Activated T-helper 2 cell treated with anti-CD3 and anti-CD28 coated beads, Interferon-gamma antibody, Interleukin-2, Interleukin-4, amounts not matched to agents 10 μg/mL and 5 μg/mL and 100 μg/mL, durations not matched to agents 14 hours and 24 hours and 36 hours (primary cell): ENCODE measurements at places on chromosomes 13 and 19.

- no peak for DNase-seq
Measured at GRCh38 chr19:30631033-30631370, 258.8 kb downstream of the ZNF536 start.

- DNase-seq, result no peak
Measured at GRCh38 chr13:92984151-92984550, 242.5 kb upstream of the GPC6 start.

- no peak for DNase-seq
Measured at GRCh38 chr19:37412700-37413099, 41.8 kb downstream of the ZNF527 start.

- DNase-seq, result no peak
Measured at GRCh38 chr13:29301027-29301426, 294.5 kb downstream of the SLC7A1 start.

GRCh38 chr13:28492569-28493367 is 2.2 kb downstream of the FLT1 start:
- DNase-seq, result peak; percentile 38

DNA sequence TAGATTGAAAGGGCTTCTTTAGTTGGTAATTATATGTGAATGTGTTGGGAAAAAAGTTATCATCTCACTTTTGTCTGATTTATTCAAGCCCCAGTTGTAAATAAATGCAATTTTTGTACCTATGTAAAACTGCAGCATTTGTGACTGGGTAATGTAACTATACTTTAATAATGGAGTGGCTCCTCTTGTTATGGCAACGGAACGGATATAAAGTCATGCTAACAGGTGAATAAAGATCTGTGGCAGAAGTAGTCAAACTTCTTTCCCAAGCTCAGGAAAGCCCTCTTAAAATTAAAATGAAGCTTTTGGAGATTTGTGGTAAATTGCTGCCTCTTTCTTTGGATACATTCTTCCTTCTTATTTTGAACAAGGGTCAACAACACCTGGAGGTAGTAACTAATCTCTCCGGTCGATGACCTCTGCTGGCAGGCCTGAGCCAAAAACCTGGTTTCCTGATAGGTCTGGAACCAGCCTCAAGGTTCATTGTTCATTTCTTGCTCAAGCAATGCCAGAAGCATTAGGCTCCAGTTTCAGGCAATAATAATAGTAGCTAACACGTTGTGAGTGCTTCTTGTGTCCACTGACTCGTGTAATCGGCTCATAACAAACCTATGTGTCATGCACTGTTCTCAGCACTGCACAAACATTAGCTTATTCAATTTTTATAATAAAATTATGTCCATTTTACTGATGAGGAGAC is 313.4 kb upstream of the DACH1 start:
- DNase-seq, result no peak

DNA sequence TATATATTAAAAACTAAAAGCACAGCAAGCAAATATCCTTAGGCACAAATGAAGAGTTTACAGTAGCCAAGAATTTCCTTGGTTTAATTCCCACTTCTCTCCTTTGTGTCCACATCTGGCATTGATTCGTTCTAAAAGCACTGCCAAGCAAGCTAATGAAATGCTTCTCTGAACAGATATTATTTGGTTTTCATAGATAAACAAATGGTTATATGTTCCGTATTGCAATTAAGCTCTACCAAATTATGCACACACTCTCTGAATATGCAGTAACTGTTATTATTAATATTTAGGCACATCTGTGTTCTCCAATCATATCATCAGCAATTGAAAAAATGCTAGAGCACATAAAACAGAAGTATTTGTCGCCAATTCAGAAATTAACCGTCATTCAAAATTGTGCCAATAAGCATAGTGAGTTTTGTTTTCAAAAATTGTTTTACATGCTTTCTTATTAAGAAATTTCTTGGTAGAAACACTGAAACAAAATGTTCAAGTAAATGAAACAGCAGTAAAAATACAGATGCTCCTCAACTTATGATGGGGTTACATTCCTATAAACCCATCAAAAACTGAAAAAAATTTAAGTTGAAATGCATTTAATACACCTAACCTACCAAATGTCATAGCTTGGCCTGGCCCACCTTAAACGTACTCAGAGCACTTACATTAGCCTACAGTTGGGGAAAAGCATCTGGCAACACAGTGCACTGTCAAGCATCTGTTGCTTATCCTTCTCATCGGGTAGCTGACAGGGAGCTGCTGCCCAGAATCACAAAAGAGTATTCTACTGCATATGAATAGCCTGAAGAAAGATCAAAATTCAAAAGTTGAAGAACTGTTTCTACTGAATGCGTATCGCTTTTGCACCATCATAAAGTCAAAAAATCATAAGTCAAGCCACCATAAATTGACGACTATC is 2134.7 kb downstream of the PCDH9 start:
- no peak for DNase-seq
